ENCODE measurements at places on chromosomes 5 and 9.

DNA sequence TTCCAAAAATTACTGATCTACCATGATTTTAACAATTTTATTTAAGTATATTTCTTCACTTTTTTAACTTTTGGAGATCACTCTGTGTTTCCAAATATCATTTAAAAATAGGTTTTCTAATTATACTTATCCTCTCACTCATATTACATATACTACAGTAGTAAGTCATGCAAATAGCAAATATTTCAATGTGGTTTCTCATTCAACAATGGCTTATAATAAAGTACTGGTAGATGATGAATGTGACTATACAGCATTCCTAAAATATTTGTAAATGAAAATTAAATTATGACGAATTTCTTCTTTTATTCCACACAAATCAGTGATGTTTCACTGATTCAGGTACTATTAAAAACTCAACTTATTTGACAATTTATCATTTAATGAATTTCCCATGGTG is 176.3 kb upstream of the MEF2C start:
- no peak for DNase-seq

- peak; percentile 97 for DNase-seq
Measured at GRCh38 chr9:130927995-130928900, 10.8 kb downstream of the FIBCD1 start.

- no peak for DNase-seq
Measured at GRCh38 chr5:152956943-152957613, 533.4 kb upstream of the GRIA1 start.

- DNase-seq = no peak
Measured at GRCh38 chr5:17434982-17435381, 63.0 kb upstream of the TAF11L2 start.

- DNase-seq = no peak
Measured at GRCh38 chr5:180673371-180674089, 24.1 kb upstream of the FLT4 start.

DNA sequence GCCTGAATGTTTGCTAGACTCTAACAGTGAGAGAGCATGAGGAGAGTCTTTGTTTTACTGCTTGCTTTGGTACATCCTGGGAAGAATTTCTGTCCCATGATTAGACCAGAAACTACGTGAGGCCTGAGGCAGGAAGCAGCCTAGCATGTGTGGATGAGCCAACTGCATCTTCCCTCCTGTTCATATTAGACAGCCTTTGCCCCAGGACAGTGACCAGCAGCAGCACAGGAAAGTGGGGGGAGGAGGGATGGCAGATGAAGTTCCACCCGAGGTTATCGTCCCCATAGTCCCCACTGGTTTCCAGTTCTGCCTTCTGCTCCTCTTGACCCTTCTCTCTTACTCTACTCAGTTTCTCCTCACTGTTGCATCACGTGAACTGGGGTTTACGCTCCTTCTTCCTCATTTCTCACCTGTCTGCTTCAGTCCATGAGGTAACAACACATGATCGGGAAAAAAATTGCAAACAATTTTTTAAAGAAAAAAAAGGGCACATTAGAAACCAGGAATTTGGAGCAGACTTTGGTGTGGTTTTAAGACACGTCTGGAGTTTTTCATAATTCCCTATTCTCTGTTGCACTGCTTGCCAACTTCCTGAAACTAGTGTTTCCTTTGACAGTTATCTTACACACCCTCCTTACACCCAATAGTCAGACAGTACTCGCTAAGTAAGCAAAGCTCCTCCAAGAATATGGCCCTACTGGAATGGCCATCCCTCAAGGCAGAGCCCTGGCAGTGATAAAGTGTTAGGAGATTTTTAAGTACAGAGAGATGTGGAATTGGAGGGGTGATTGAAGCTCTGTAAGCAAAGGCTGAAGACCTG is 84.1 kb downstream of the SNX18 start:
- no peak for DNase-seq

DNA sequence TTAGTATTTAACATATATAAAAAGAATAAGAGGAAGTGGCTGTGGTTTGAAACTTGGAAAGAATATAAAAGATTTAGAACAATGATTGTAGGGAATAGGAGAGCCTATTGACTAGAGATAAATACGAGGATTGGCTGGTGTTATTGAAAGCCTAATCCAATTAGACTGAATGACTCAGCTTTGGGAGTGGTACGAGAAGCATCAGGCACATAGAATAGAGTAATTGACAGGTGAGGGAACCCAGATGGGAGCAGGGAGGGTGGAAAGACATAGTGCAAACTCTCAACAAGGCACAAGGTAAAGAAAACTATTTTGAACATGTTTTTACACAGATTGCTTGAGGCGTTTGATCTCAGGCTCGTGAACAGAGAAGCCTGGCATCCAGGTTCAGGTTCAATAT is 338.9 kb upstream of the KLF9 start:
- DNase-seq = no peak

DNA sequence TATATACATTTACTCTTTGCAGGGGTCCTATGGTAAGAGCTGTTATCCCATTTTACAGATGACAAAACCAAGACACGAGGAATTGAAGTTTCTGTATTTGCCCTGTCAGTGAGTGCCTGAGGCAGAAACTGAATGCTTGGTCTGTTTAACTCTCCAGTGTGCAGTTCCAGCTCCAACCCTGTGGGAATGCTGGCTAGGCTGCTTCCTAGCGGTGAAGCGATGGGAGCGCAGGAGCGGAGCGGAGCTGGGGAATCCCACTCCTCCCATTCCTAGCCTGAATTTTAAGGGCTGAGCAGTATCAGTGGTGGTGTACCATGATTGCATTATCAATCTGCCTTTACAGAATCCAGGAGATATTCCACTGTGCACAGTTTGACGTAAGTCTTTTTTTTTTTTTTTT is 202.3 kb downstream of the LRRC70 start:
- no peak for DNase-seq

DNA sequence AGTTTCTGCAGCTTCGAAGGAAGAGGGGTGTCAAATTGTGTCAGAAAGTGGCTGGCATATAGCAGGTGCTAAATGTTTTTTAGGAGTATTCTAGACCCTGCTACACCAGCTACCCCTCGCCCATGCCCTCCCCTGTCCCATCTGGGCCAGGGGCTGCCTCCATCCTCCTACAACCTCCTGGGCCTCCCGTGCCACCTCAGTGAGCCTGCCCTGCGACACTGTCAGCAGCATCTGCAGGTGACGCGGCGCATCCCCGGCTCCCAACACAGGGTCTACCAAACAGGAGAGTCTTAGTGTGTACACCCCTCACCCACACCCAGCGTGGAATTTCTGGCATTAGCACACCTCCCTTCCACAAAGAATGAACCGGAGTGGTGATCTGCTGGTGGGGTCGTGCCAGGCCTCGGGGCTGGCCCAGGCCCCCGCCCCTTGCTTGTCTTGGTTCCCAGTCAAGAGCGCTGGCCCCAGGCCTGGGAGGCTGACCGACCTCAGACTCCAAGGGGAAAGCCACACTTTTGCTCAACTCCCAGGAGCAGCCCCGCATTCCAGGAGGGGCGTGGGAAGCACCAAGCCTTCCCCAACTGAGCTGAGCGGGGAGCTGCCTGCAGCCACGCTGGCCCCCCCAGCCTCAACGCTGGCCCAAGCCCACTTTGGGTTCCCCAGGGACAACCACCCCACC is 55.2 kb downstream of the NEURL1B start:
- DNase-seq = no peak

GRCh38 chr5:105695941-105696340 is 1974.8 kb downstream of the EFNA5 start:
- DNase-seq = no peak

GRCh38 chr5:173648308-173648866 is 31.9 kb upstream of the BOD1 start:
- no peak for DNase-seq

DNA sequence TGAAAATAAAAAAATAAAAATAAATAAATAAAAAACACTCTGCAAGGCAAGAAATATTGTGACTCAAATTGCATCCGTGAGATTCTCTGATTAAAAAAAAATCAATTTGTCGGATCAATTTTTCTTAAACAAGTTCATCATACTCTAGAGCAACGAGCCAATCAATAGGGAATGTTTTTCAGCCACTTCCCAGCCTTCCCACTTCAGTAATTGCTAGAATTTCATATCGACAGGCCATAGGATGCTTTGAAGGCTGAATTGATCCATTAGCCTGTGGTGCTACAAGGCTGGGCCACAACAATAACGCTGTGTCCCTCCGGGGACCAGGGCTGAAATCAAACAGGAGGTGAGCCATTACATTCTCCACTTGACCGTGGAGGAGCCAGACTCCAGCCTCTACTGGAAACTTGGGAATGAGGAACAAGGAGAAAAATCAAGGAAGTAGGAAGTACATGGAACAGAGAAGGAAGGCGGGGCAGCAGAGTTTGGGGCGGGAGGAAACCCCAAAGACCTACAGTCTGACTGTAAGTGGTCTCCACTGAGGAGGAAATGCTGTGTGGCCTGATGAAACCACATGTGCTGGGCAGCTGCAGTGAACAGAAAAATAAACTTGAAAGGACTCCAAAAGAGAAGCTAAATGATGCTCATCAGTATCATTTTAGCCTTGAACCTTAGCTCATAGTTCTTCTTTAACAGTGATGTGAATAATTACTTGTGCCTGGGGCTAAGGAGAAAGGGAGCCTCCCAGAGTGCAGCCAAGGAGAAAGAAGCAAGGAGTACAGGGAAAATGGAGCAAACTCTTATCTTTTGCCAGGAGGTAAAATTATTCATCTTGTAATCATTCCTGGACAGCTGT is 308.6 kb downstream of the TLE1 start:
- DNase-seq = peak; percentile 56

DNA sequence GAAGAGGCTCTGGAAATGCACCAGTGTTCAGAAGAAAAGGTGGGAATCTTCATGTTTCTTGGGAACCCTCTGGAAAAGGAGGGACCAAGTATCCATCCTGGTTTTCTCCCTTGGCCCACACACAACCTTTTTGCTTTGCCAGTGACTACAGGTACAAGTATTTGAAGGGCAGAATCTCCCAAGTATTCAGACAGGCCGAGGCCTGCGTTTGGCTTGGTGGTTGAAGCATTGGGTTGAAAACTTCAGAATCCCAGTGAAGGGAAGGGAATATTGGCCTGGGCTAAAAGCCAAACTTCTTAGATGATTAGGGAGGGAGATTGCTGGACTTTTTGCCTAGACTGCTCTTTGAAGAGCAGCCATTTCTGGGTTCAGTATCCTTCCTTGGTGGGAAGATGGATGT is 71.9 kb downstream of the UBAP1 start:
- DNase-seq = no peak

DNA sequence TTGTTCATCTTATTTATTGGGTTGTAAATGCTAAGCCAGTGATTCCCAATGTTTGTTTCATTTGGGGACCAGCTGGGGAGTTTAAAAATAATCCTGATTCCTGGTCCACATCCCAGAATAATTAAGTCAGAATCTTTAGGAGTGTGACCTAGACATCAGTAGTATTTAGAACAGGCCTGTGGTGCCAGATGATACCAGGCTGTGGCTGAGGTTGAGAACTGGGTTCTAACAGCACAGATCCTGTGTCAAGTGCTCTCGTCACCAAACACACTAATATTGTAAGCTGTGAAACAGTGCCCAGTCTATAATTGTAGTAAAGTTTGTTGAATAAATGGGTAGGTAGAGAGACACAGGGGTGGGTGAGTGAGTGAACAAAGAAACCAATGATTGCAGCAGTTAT is 172.1 kb upstream of the PPP1R2B start:
- no peak for DNase-seq

DNA sequence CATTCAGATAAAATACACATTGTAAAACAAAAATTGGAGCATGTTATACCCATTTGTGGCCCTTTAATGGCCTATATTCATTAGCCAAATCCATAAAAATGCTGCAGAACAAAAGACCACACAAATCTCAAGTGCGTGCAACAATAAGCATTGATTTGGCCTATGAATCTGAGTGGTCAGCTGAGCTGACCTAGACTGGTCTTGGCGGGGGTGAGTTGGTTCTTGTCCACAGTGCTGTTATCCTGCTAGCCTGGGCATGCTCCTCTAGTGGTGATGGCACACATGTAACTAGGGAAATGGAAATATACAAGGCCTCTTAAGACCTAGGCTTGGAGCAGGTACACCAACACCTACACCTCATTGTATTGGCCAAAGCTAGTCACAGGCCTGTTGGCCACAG is 122.2 kb upstream of the TBCA start:
- DNase-seq = no peak

GRCh38 chr5:135491038-135491551 is 38.9 kb upstream of the TIFAB start:
- no peak for DNase-seq

- DNase-seq = peak; percentile 26
Measured at GRCh38 chr5:131514316-131515283, 120.4 kb downstream of the RAPGEF6 start.

GRCh38 chr5:33257807-33258429 is 182.8 kb upstream of the TARS1 start:
- DNase-seq = peak; percentile 70

DNA sequence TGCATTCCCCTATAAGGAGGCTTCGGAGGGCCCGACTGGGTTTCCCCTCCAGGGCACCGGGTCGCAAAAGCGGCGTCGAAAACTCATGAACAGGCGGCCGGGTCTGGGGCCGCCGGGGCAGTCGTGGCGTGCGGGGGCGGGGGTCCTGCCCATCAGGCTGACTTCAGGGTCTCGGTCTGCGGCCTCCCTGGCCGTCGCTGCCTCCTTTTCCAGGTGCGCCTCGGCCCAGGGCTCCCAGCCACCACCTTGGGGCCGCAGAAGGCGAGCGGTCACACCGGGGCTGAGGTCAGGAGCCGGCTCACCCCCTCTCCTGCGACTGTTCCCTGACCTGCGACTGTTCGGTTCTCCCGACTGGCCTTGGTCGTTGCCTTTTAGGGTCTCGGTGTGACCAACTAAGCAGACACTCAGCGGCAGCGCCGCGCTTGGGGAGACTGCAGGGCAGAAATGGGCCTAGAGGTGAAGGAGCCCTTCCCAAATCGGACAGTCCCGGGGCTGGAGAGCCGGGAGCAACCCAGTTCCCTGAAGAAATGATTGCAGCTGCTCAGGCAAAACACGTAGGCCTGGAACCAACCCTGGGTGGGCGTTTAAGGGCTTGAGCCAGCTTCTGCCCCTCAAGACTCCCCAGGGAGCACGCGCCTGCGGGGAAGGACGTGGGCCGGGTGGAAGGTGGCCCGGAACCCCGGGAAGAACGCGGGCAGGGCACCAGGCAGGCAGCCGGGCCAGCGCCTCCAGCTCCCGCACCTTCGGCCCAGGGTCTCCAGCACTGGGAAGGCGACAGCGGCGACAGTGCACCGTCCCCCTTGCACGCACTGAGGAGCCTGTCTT is 11.2 kb downstream of the IRX2 start:
- peak; percentile 15 for DNase-seq

- no peak for DNase-seq
Measured at GRCh38 chr9:75462866-75463265, 374.6 kb downstream of the OSTF1 start.

GRCh38 chr5:88890070-88890781 is 7.2 kb upstream of the MEF2C start:
- DNase-seq = no peak

All from kidney tubule cell (primary cell).